Activated CD8-positive, alpha-beta memory T cell treated with anti-CD3 and anti-CD28 coated beads, Interleukin-2, amount 10 ng/mL, durations not matched to agents 7 days and 5 days (primary cell): ENCODE measurements at places on chromosomes 1 and 21. TPM values are rescaled to one million over a fixed set of nuclear protein-coding genes. Genes with fewer than 3 reads are reported as not detected.
A peak's percentile ranks its signal among the peaks of the same experiment; 100 is the strongest.

GRCh38 chr1:188590641-188591040 is 1761.9 kb downstream of the PLA2G4A start:
- no peak overlapping the region for H3K27ac ChIP-seq
- DNase-seq = no peak
- H3K27me3 ChIP-seq = no peaks in the 10 kb centered on the region
- no peaks in the 10 kb centered on the region for H3K36me3 ChIP-seq

The ELF3 gene
- 0.79 TPM for total RNA-seq

GRCh38 chr1:41135196-41135947 is 106.7 kb downstream of the SCMH1 start:
- H3K36me3 ChIP-seq = peaks cover 61% of the 10 kb centered on the region
- no peaks in the 10 kb centered on the region for H3K27me3 ChIP-seq
- no peak overlapping the region for H3K4me3 ChIP-seq
- H3K27ac ChIP-seq = no peak overlapping the region
- no peak for DNase-seq

DNA sequence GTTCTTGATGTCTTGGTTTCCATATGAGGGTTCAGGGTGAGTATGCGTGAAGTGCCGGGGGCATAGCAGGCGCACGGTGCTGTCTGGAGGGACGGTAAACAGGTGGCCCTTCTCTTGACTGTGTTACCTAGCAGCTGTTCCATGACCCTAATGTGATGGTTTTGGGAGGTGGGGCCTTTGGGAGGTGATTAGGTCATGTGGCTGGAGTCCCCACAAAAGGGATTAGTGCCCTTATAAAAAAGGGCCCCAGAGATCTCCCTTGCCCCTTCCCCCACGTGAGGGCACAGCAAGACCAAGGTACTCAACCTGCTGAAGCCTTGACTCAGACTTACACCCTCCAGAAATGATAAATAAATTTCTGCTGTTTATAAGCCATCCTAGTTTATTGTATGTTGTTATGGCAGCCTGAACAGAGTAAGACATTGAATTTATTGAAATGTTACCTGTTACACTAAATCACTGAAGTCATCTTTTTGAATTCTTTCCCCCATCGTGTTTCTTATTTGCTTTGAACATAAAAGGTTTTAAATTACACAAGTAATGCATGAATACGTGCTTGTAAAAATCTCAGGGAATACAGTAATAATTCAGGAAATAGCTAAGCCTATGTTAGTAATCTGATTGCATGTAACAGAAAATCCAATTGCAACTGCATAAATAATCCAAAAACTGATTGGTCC is 15.6 kb downstream of the TRAPPC10 start:
- H3K4me1 ChIP-seq = peaks cover 46% of the 10 kb centered on the region
- H3K27ac ChIP-seq = no peak overlapping the region
- H3K36me3 ChIP-seq = peaks cover 27% of the 10 kb centered on the region
- DNase-seq = no peak

DNA sequence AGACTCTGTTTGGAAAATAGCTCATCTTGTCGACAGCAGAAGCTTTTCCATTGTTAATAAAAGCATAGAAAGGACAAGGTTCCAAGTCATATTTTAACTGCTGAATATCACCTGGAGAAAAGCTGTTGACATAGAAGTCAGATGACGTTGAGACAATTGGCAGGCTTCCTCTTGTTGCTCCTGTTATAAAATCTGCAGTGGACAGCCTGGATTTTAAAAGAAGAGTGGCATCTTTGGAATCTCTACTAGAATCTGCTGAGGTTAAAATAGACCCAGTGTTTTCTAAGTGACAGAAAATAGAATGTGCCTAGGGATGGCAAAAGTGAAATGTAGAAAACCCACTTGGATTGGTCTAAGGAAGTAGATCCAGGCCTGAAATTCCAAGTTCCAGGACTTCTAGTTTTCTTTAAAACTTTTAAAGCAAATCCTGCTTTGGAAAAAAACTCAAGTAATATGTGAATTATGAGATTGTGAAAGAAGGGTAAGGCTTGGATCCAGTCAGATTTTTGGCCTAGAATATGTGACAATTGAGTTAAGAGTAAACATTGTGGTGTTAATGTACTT is 53.6 kb upstream of the NEXN start:
- H3K27ac ChIP-seq = no peak overlapping the region
- H3K36me3 ChIP-seq = peaks cover 10% of the 10 kb centered on the region

DNA sequence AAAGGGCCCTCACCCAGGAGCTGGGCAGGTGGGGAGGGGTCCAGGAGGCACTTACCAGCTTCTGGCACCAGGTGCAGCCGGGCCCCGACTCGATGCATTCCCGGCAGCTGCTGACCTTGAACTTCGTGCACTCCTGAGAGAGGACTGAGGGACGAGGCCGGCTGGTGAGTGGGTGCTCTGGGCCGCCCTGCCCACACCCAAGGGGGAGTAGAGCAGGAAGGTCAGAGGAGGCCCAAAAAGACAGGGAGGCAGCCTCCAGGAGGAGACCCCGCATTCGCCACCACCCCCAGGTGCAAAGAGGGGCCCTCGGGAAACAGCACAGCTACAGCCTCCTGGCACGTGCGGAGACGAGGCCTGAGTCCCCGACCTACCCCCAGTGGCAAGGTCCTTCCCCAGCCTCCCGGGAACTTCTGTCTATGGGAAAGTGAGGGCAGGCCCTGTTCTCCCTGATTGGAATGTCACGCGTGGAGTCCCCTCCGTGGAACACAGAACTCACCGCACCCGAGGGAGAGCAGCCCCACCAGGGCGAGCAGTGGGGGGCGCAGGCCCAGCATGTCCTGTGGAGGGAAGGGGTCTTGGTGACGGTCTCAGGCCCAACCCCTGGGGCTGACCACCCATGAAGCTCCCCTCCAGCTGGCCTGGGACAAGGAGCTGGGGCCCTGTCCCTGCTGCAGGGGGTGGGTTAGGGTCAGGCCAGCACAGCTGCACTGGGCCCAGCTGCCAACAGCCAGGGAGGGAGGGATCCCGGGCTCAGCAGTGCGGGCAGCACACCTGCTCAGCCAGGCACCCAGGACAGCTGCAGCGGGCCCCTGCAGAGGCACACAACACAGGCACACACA is 10.3 kb downstream of the ITGB2 start:
- H3K4me1 ChIP-seq = peaks cover 47% of the 10 kb centered on the region
- DNase-seq = no peak
- H3K27me3 ChIP-seq = no peaks in the 10 kb centered on the region
- H3K27ac ChIP-seq = peak overlapping the region; percentile 83
- peaks cover 25% of the 10 kb centered on the region for H3K36me3 ChIP-seq

DNA sequence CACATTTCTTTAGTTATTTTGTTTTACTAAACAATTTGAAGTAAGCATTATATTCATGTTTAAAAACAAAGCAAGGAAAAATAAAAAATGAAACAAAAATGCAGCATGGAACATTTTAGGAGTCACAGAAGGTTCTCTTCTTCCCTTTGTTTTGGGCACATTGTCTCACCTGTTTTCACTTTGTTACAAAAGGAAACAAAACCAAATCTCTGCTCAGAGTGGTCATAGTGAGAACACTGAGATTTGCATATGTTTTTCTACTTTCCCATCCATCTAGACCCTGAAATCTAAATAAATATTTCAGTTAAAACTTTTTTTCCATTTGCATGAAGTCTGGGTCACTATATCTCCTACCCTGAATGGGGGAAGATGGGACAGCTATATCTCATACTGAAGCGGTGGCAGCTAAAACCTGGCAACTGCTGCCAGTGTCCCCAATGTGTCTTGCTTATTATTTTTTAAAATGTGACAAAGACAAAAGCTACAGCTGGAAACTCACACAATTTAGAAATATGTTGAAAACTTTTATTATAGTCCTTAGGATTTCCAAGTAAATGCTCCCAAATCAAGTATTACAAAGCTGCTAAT is 3.5 kb downstream of the EXOC8 start:
- peaks cover 32% of the 10 kb centered on the region for H3K36me3 ChIP-seq
- no peak overlapping the region for H3K27ac ChIP-seq
- peaks cover 51% of the 10 kb centered on the region for H3K4me1 ChIP-seq
- DNase-seq = no peak
- H3K4me3 ChIP-seq = peak overlapping the region; percentile 33
- peaks cover 3% of the 10 kb centered on the region for H3K27me3 ChIP-seq

GRCh38 chr21:23809573-23809972 is 1797.7 kb downstream of the MRPL39 start:
- no peak overlapping the region for H3K4me3 ChIP-seq
- H3K4me1 ChIP-seq = no peaks in the 10 kb centered on the region
- H3K36me3 ChIP-seq = no peaks in the 10 kb centered on the region
- H3K27me3 ChIP-seq = peaks cover 2% of the 10 kb centered on the region
- H3K27ac ChIP-seq = no peak overlapping the region
- no peak for DNase-seq

DNA sequence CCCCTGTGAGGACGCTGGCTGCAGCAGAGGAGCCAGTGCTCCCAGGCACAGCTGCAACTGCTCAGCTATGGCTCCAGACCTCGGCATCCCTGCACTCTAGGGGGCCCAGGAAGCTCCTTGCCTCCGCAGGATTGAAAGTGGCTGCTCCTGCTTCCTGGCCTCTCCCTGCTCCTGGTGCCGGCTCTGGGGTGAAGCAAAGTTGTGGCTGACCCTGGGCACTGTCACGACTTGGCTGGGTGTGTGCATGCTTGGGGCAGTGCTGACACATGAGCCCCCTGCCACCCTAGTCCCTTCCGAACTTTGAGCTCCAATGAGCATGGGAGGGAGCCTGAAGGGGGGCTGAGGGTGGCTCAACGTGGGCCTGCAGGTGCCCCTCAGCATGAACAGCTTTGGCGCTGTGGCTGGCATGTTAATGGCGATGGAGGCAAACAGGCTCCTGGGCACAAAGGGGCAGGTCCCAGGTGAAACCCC is 1512.2 kb downstream of the KCNT2 start:
- H3K27ac ChIP-seq = no peak overlapping the region
- H3K36me3 ChIP-seq = no peaks in the 10 kb centered on the region
- no peaks in the 10 kb centered on the region for H3K4me1 ChIP-seq
- DNase-seq = no peak
- H3K27me3 ChIP-seq = peaks cover 2% of the 10 kb centered on the region
- no peak overlapping the region for H3K4me3 ChIP-seq

- no peak overlapping the region for H3K27ac ChIP-seq
- DNase-seq = no peak
- no peaks in the 10 kb centered on the region for H3K4me1 ChIP-seq
- H3K27me3 ChIP-seq = peaks cover 12% of the 10 kb centered on the region
- no peaks in the 10 kb centered on the region for H3K36me3 ChIP-seq
- no peak overlapping the region for H3K4me3 ChIP-seq
Measured at GRCh38 chr1:43048601-43049011, 89.9 kb upstream of the SLC2A1 start.

DNA sequence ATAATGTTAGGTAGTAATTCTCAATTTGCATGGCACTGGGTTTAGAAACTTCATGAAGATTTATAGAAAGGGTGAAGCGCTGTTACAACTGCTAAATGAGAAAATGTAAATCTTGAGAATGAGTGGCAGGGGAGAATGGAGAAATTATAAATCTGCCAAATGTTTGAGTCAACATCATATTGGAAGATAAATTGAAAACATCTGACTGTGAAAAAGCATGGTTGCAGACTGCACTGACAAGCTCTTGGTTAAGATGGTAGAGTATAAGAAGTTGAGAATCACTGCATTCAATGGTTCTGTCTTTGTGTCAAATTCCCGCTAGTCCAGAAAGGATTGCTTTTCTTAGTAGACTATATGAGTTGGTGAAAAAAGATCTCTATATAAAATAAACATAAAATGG is 113.3 kb upstream of the DUSP10 start:
- peaks cover 3% of the 10 kb centered on the region for H3K27me3 ChIP-seq
- H3K27ac ChIP-seq = no peak overlapping the region
- peaks cover 3% of the 10 kb centered on the region for H3K4me1 ChIP-seq
- no peaks in the 10 kb centered on the region for H3K36me3 ChIP-seq

The RGS13 gene
- 0.12 TPM for total RNA-seq

DNA sequence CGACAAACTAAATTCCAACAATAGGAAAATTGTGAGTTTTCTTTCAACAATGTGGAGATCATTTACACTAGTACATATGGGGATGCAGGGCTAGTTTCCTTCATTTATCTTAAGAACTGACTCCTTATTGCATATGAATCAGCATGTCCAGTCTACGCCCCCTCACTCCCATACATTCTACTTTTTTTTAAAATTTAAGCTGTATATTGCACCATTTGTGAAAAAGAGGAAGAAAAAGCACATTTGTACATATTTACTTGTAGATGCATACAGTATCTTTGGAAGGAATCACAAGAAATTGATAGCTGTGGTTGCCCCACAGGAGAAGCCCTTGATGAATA is 15.9 kb downstream of the VPS26C start:
- DNase-seq = no peak
- H3K27ac ChIP-seq = no peak overlapping the region
- no peak overlapping the region for H3K4me3 ChIP-seq
- peaks cover 47% of the 10 kb centered on the region for H3K36me3 ChIP-seq
- H3K27me3 ChIP-seq = no peaks in the 10 kb centered on the region
- peaks cover 68% of the 10 kb centered on the region for H3K4me1 ChIP-seq

GRCh38 chr1:37323486-37324377 is 150.6 kb upstream of the ZC3H12A start:
- no peaks in the 10 kb centered on the region for H3K36me3 ChIP-seq
- peak; percentile 43 for DNase-seq
- no peak overlapping the region for H3K27ac ChIP-seq

GRCh38 chr1:43531906-43532584 is 1.4 kb downstream of the PTPRF start:
- no peak for DNase-seq
- peaks cover 2% of the 10 kb centered on the region for H3K36me3 ChIP-seq
- H3K27me3 ChIP-seq = peaks cover 47% of the 10 kb centered on the region
- H3K4me3 ChIP-seq = peak overlapping the region; percentile 72

The VHLL gene
- total RNA-seq = not detected

The KRTAP13-2 gene
- total RNA-seq = not detected

The CA14 gene
- not detected for total RNA-seq

DNA sequence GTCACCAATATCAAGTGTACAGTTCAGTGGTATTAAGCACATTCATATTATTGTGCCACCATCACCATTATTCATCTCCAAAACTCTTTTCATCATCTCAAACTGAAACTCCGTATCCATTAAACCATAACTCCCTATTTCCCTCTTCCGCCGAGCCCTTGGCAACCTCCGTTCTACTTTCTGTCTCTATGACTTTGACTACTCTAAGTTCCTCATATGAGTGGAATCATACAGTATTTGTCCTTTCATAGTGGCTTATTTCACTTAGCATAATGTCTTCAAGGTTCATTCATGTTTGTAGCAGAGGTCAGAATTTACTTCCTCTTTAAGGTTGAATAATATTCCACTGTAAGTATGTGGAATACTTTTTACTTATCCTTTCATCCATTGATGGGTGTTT is 21.7 kb downstream of the SELP start:
- peaks cover 13% of the 10 kb centered on the region for H3K27me3 ChIP-seq
- H3K4me3 ChIP-seq = no peak overlapping the region
- no peak overlapping the region for H3K27ac ChIP-seq
- peaks cover 3% of the 10 kb centered on the region for H3K36me3 ChIP-seq

The KCNJ10 gene
- total RNA-seq = not detected

DNA sequence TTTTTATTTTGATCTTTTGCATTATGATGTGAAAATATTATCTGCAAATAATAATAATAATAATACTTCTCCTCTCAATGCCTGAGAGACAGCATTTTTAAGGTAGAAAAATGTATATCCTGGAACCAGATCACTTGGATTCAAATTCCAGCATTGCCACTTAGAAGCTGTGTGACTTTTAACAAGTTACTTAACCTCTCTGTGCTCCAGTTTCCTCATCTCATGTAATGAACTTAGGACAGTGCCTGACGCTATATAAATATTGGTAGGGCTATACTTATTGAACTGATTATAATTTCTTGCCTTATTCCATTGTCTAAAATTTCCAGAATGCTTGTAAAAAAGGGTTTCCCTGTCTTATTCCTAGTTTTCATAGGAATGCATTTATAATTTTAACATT is 137.2 kb downstream of the IGSF21 start:
- H3K27me3 ChIP-seq = no peaks in the 10 kb centered on the region
- no peak overlapping the region for H3K4me3 ChIP-seq
- no peak for DNase-seq
- H3K4me1 ChIP-seq = no peaks in the 10 kb centered on the region
- H3K36me3 ChIP-seq = no peaks in the 10 kb centered on the region

The DENND2C gene
- total RNA-seq = 0.35 TPM
